ENCODE measurements at places on chromosomes 5 and 9. TPM values are rescaled to one million over a fixed set of nuclear protein-coding genes. Genes with fewer than 3 reads are reported as not detected.

KLF9 gene
- 0.58 TPM for total RNA-seq

GABRA6 gene
- total RNA-seq, result not detected

MROH2B gene
- not detected for total RNA-seq

CORO2A gene
- total RNA-seq, result 0.71 TPM

PITX1 gene
- total RNA-seq, result 34.6 TPM

SLC34A3 gene
- 0.13 TPM for total RNA-seq
